Mesenchymal stem cell (in vitro differentiated cells and primary cell): ENCODE measurements at places on chromosomes 6 and 20.
A peak's percentile ranks its signal among the peaks of the same experiment; 100 is the strongest.

DNA sequence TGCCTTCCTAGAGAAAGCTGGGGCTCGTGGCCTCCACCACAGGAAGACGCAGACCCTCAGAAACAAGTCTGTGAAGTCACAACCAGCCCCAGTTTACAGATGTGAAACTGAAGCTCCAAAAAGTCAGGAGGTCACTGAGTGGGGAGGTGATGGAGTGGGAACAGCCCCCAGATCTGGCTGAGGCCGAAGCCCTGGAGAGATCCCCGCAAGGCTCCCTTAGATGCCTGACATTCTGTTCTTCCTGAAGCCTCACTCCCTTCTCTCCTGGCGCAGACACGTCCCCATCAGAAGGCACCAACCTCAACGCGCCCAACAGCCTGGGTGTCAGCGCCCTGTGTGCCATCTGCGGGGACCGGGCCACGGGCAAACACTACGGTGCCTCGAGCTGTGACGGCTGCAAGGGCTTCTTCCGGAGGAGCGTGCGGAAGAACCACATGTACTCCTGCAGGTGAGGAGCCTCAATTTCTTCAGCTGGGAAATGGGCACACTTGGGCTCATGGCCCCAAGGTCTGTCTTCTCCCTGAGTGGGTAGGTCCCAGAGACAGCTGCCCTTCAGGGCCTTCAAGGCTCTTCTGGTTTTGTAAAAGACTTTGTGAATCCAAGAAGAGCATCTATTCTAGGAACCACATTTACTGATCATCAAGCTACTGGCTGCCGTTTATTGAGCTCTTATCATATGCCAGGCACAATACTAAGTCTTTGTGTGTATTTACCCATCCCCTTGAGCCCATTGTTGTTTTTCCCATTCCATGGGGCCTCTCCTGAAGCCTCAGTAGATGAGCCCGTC lies 50.5 kb downstream of the HNF4A start:
- no peak for DNase-seq

DNA sequence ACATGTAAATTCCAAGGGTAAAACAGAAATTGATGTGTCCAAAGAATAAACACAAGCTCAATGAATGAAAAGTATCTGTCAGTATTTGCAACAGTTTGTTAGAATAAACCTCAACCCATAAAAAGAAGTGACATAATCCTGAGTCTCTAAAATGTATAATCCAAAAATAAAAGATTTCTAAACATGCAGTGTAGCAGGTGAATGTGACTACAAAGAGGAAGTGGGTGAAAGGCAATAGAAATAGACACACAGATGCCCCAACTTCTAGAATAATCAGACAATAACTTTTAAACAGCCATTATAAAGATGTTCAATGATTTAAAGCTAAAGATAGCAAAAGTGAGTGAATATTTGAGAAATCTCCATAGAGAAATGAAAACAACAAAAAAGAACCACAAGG lies 1009.2 kb upstream of the GJE1 start:
- DNase-seq, result no peak

- no peak for DNase-seq
Measured at GRCh38 chr20:55135923-55136322, 660.5 kb downstream of the DOK5 start.

GRCh38 chr20:23114448-23115082 lies 28.4 kb upstream of the CD93 start:
- DNase-seq, result no peak

- peak; percentile 84 for DNase-seq
Measured at GRCh38 chr6:163565140-163565539, 150.6 kb downstream of the QKI start.

- DNase-seq, result no peak
Measured at GRCh38 chr6:157966589-157966977, 15.1 kb upstream of the SYNJ2 start.

- DNase-seq, result peak; percentile 80
Measured at GRCh38 chr20:1900321-1900801, 5.2 kb downstream of the SIRPA start.

DNA sequence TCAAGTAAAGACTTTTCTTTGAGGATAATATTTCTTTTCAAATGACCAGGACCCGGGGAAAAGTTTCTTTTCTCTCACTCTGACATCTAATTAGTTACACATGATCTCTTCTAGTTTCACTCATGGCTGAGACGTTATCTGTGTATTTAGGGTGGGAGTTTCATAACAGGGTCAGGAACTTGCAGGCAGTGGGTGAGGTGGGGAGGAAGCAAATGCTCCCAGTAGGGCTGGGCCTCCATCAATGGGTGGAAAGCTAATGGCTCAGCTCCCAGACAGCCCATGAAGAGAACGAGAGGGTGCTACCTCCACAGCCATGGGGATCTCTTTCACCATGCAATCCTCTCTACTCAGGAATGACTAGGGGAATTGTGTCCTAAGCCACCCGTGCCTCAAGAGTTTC lies 119.3 kb downstream of the F13A1 start:
- DNase-seq, result no peak

DNA sequence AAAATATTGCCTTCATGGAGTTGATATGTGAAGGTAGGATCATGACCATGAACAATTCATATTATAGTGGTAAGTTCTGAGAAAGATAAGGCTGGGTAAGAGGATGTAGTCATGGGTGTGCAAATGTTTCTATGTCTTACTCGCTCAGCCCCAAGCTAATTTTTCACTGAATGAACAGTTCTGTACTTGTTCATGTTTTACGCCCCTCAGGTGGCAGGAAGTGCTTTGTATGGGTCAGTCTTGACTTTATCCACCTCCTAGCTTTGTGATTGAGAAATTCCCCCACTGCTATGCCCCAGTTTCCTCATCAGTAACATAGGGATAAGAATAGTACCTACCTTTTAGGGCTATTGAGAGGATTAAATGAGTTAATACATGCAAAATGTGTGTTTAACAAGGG lies 148.2 kb upstream of the KCNG1 start:
- DNase-seq, result no peak

DNA sequence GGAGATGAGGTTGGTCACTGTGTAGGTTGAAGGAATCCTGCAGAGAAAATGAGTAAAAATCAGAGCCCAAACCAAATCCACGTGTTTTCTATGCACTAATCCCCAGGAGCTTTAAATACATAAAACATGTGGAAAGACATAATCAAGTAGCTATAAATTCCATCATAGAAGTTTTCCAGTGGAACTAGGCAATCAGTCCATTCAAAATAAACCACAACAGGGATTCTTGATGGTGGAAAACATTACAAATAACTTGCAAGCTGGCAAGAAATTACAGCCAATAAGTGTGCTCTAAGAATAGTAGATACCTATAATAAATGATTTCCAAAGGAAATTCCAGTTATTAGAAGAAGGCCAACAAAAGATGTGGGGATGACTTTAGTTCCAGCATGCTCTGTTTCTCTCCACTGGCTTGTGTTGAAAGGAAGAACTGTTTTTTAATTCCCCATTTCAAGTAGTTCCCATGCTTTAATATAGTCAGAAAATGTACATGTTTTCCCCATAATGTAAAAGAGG lies 49.8 kb upstream of the ADGRG6 start:
- no peak for DNase-seq

DNA sequence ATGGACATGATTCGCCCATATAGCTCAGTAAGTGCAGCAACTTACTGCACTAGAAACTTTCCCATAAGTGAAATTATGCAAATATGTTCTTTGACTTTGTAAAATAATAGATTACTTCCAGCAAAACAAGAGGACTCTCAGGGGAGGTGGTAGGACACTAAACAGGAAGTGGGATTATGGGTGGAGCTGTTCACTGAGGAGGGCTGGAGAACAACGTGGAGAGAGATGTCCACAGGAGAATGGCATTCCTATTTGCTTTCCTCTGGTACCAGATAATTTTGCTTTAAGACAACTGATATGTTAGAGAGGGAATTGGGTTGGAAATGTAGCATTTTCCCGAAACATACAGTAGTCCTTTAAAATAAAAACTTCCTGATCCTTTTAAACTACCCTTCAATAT lies 3.7 kb downstream of the TPD52L1 start:
- DNase-seq, result no peak

GRCh38 chr20:31806564-31807355 lies 12.4 kb upstream of the MYLK2 start:
- no peak for DNase-seq
